Stimulated activated CD8-positive, alpha-beta memory T cell treated with anti-CD3 and anti-CD28 coated beads, Interleukin-7, amount 100 ng/mL, for 1 hour (primary cell): ENCODE measurements at places on chromosomes 6 and 20.

- peak; percentile 4 for DNase-seq
These were observed at the start of gene OPRM1 for GRCh38 chr6:154039231-154039842. Gene OPRM1 (plus strand): TSS chr6:154039240. CDS start chr6:154039545, 305 bp downstream.

GRCh38 chr6:129614464-129614863 is 95.5 kb downstream of the ARHGAP18 start:
- DNase-seq = no peak

DNA sequence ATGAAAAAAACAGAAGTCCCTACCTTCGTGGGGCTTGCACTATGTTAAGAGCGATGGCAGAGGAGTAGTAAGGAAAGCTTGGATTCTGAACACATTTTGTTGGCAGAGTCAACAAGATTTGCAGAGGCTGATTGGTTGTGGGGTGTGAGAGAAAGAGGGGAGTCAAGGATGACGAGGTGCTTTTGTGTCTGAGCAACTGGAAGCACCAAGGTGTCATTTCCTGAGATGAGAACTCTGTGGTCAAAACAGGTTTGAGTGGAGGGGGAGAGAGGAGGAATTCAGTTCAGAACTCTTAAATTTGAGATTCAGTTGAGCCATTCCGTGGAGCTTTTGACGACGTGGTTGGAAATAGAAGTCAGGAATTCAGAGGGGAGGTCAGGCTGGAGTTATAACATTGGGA is 3.5 kb downstream of the OCSTAMP start:
- DNase-seq = no peak

DNA sequence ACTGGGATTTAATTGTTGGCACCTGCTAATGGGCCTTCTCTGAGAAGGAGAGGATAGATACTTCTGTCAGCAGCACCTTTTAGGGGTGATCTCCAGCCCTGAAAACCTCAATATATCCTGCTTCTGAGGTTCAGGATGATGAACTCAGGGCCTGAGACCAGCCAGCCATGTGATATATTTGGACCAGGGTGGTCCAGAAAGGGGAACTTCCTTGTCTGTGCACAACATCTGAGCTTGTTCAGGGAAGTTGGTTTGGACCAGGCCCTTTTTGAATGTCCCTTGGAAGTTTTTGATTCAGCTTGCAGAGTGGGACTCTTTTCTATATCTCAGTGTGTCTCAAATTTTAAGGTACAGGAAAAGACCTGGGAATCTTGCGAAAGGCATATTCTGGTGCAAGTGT is 85.8 kb downstream of the GFRA4 start:
- no peak for DNase-seq

DNA sequence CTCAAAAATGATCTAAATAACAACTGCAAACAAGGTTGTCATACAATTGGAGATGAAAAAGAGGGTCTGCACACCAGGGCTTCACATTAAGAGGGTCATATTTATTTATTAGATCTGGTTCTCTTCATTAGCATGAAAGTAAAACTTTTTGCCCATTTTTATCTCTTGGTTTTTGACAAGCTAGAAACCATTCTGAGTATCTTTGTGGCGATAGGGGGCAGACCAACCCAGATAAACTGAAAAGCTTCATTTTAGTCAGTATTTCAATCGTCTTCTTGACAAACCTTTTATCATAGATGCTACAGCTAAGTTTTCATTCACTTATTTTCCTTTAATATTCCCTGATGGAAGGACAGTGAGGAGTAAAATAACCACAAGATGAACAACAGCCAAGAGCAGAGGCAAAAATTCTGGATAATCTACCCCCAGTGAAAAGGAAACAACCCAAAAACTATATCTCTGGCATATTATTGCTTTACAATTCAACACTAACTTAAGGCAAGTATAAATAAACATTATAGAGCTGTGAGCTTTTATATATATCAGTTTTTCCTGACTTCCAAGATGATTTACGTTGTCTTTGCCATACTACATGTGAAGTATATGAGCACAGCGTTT is 45.2 kb downstream of the THEMIS start:
- DNase-seq = no peak

DNA sequence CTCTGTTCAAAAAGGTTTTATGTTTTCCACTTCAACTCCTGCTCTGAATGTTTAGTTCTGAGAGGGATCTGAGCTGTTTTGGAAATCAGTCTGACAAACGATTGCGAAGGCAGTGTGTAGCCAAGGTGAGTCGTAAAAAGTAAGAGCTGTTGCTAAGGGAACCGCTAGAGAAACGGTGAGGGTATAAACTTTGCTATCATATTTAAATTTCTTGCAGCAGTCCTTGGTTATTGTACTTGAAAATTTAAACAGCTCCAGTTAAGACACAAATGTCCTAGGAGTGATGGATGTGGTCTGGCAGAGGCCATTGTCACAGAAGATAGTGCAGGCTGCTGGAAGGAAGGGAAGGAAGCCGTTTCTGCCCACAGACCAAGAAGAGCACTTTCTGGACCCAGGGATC is 64.9 kb upstream of the CITED2 start:
- no peak for DNase-seq

DNA sequence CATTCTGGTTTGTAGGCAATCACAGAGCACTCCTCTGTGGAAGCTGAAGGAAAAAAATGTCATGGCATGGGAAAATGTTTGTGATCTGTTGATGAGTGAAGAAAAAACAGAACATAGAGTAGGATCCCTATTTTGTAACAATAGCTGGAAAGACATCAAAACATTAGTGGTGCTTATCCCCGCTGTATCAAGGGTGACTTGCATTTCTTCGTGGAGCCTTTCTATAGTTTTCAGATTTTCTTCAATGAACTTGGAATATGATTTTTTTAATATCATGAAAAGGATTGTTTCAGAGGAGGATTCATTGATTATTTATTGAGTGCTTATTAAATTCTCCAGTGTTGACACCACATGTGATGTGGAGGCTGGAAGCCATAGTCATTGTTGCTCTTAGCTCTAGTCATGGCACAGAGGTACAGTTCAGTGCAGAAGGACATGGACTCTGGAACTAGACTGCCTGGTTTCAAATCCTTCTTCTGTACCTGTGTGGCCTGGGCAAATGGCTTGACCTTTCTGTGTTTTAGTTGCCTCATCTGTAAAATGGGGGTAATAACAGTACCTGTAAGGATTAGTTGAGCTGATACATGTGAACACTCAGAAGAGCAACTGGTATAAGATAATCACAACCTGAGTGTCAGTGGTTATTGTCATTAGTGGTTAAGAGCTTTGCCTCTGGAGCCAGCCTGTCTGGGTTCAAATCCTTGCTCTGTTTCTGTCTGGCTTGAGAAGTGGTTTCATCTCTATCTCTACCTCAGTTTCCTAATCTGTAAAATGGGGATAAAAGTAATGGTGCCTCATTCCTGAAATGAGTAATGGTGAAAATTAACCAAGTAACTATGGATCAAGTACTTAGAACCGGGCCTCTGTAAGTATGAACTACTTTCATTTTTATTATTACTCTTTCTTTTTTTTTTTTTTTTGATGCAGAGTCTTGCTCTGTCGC is 14.7 kb upstream of the CDKN1A start:
- DNase-seq = no peak

DNA sequence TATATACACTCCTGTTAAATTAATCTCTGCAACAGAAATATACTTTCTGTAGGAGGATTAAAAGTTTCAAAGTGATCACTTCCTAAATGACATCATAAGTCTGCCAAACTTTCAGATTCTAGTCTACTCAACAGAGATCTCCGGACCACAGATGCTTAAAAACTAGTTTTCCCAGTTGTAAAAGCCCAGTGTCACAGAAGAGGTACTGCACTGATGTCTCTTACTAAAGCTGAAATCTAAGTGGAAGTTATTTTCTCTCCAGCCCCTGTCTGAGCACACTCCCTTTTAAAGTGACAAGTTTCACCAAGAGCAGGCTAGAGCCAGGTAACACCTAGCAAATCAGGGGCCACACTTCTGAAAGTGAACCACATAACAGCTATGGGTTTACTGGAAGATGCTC is 71.6 kb upstream of the DST start:
- no peak for DNase-seq

DNA sequence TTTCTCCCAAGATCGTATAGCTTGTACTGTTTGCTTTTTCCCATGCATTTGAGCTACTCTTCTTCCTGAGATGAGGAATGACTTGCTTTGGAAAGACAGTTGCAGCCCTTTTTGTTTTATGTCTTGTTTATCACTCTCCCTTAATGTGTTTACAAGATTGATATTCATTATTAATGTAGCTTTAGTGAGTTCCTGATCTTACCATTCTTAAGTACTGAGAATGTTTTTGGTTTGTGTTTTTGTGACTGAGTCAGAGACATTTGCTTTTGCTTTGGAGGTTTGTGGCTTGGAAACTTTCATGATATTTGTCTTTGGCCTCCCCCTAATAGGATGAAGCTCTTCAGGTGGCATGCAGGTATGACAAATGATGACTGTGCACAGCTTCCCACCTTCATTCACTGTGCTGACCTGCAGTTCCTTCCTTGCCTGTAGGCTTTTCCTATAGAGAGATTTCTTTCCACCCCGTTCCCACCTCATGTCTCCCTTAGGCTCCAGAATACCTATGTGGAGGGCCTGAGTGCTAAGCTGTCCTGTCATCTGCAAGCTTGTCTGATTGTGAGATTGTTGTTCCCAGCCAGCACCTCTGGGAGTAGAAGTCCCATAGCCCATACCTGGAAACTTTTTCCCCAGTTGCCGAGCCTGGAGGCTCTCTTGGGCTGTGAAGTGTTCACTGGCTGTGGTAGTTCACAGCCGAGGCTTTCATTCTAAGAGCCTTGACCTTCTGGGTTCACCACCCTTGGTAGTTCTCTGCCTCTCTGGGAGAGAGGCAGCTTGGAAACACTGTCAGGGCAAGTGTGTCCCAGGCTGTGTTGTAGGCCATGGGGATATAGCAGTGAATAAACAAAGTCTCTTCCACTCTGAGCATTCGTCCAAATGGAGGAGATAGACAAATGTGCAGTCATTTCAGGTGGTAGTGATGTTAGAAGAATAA is 27.1 kb downstream of the CDS2 start:
- DNase-seq = no peak

DNA sequence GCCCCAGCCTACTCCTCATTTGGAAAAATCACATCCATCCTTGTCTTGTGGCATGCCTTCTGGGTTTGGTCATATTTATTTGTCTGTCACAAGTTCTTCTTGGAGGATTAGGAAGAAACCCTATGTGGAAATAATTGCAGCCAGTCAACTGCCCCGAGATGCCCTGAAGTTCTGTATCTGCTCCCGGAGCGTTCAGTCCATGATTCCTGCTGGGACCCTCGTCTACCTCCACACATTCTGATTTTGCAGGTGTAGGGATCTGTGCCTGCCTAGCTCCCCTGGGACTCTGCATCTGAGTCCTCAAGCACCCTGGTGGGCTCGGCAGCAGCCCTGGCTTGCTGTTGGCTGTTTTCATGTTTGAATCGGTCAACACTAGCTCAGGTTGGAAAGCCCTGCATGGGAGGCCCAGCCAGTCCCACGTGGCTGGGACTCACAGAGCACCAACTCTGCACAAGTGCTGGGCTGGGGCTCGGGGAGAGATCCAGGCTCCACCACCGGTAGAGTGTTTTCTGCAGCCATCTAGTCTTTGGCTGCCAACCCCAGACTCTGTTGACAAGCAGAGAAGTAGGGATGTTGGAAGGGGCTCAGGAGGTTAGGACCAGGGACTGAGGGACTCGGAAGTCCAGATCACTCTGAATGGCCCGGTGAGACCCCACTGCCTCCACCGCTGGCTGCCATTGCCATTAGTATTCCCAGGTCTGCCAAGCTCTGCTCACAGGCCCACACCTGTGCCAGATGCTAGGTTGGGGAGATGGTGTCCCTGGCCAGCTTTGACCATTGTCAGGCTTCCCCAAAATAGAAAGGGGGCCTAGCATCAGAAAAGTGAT is 183.5 kb upstream of the CST7 start:
- DNase-seq = no peak

DNA sequence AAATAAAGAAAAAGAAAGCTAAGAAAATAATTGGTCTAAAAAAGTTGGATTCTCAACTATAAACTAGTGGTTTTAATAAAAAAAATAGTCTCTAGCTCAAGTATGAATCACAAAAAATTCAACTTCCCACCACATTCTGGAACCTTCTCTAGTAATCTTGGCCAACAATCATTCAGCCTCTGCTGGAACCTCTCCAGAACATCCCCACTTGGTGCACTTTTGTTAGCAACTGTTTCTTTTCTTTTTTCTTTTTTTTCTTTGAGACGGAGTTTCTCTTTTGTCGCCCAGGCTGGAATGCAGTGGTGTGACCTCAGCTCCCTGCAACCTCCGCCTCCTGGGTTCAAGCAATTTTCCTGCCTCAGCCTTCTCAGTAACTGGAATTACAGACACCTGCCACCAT is 35.7 kb downstream of the TXLNB start:
- DNase-seq = no peak

GRCh38 chr6:21185861-21186478 is 407.6 kb upstream of the SOX4 start:
- no peak for DNase-seq

DNA sequence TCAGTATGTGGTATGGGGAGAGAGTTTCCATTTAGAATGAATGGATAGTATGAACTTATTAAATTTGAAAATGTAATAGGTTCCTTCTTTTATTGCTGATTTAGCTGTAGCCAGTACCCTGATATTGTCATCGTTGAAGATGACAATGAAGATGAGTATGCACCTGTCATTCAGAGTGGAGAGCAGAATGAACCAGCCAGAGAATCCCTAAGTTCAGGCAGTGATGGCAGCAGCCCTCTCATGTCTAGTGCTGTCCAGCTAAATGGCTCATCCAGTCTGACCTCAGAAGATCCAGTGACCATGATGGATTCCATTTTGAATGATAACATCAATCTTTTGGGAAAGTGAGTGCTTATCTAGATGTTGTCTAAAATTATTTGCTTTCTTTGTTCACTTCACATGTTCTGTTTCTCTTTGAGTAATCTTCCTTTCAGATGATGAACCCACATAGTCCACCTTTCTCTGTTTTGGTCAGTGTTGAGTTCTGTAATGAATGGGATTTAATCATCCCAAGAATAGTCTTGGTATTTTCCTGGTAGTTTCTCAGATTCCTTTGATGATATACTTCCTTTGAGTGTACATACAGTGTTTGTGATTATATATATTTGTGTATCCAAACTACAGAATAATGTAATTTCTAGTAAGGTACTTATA is 23.3 kb downstream of the HSF2 start:
- DNase-seq = no peak

DNA sequence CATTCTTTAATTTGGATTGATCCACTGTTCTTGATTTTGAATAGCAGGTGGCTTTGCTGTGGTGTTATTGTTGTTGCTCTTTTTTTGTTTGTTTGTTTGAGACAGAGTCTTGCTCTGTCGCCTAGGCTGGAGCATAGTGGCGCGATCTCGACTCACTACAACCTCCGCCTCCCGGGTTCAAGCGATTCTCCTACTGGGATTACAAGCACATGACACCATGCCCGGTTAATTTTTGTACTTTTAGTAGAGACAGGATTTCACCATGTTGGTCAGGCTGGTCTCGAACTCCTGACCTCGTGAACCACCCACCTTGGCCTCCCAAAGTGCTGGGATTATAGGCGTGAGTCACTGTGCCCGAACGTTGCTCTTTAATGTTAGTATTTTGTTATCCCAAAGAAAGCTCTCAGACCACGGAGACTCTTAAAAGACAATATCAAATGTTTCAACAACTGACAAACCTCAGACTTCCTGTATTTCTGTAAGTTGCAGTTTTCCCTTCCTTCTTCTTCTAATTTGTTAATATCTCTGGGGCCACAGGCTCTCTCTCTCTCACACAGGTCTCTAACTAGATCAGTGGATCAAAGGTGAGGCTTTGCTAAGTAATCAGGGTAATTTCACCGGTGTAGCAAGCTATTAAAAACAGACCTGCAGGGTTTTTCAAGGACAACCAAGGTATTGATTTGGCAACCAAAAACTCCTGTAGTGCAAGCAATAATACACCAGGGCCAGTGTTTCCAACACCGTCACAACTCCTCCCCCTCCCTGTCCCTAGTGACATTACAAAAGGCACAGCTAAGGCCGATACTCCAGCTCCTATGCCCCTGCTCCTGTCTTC is 48.8 kb upstream of the ZNF217 start:
- DNase-seq = no peak

GRCh38 chr6:140281236-140281635 is 906.8 kb upstream of the CITED2 start:
- DNase-seq = no peak
